ENCODE measurements at places on chromosomes 4 and X.

- DNase-seq = no peak
Observed at GRCh38 chr4:145320294-145320693, 139.9 kb upstream of the OTUD4 start.

- DNase-seq = peak; percentile 23
Observed at GRCh38 chr4:65096630-65097029, 573.7 kb downstream of the EPHA5 start.

GRCh38 chrX:118218940-118219339 lies 102.3 kb upstream of the KLHL13 start:
- DNase-seq = no peak

DNA sequence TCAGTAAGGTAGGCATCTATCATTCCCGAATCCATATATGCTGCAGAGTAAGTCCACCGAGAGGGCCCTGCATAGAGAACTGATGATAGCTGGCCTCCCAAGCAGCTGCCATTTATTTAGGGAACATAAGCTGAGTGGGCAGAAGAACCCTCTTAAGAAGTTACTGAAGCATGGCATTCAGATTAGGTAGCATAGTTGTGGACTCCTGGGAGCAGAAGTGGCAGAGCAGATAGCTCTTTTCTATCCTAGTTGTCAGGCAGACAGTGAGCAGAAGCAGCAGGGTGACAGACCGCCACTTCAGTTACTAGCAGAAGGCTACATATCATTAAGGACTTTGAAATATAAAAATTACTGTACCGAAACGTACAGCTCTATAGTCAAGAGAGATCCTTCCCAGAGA lies 454.7 kb downstream of the PPP4R3C start:
- no peak for DNase-seq

DNA sequence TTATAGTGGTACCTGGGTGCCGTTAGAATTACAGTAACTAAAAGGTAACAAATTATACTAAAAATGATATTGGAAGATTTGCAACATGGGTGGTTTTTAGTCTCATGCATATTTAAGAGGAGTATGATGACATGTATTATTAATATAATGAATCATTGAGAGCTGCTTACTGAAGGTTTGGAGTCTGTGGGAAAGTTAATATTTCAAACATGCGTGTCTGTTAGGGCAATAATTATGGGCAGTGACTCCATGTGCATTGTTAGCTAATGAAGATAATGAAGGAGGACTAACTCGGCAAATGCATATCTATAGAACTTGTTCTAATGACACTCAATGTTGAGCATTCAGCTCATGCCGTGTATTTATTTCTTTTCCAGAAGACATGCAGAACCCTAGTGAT lies 47.1 kb downstream of the MTHFD2L start:
- DNase-seq = no peak

DNA sequence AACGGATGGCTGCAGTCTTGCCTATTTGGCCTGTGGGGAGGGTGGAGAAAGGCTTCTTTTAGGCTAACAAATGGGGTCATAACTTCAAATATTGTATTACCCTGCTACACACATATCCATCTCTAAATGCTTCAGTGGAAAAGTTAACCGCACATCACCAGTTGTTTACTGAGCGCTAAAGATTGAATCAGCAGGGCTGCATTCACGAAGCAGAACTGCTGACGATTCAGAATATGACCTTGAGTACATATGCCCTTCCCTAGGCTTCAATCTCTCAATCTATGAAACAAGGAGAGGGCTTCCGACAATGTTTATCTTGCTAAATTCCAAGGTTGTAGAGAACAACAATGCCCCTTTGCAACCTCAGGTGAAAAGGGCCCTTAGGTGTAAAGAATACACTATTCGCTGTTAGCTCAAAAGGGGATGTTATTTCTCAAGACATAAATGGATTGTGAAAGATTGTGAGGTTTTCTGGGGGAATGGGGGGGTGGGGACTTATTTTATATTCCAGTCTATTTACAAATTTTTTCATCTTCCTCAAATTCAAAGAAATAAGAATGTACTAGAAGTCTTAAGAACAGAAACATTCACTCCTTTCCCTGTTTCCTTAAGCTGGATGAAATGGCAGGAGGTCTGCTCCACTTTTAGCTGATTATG lies 2.6 kb upstream of the ATP6AP2 start:
- DNase-seq = peak; percentile 4

GRCh38 chr4:83074086-83074704 lies 39.2 kb downstream of the COPS4 start:
- peak; percentile 79 for DNase-seq

- DNase-seq = peak; percentile 40
Observed at GRCh38 chr4:100188829-100189228, 1.4 kb downstream of the DDIT4L start.

- no peak for DNase-seq
Observed at GRCh38 chr4:62269918-62270317, 1069.8 kb downstream of the ADGRL3 start.

DNA sequence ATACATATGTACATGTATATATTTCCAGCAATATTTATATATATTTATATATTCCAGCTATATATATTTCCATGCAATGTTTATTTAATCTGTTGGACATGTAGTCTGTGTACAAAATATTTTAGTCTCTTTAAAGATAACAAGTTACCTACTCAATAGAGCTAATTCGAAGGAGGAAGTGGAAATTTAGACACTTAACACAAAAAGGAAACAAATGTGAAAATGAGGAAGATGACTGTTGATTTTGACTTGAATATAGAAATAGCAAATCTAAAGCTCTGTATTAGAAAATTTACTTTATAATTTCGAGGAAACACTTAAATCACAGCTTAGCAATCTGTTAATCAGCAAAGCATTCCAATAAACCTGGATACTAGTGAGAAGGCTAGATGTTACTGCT lies 1064.4 kb downstream of the PCDH7 start:
- DNase-seq = no peak

- no peak for DNase-seq
Observed at GRCh38 chr4:24241511-24241910, 342.8 kb downstream of the DHX15 start.
